Stimulated activated CD4-positive, alpha-beta T cell treated with anti-CD3 and anti-CD28 coated beads, Interleukin-2, amount 100 ng/mL, for 24 hours (primary cell): ENCODE measurements at places on chromosomes 12 and 14.

DNA sequence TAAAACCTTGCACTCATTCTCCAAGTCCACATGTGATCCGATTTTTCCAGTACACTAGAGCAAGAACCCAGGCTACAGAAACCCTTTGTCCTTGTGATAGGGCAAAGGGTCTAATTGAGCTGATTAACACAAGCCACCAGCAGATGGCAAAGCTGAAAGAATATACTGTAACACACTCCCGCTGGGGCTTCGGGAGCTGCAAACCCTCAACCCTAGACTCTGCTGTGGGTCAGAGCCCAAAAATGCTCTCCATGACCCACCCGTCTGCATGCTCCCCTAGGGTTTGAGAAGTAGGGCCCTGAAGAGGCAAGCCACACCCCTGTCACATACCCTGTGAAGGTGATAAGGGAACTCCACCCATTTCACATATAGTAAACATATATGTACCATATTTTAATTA lies 33.6 kb upstream of the PCNX1 start:
- no peak for DNase-seq

- DNase-seq: no peak
Measured at GRCh38 chr12:176321-177181, 37.4 kb downstream of the SLC6A12 start.

DNA sequence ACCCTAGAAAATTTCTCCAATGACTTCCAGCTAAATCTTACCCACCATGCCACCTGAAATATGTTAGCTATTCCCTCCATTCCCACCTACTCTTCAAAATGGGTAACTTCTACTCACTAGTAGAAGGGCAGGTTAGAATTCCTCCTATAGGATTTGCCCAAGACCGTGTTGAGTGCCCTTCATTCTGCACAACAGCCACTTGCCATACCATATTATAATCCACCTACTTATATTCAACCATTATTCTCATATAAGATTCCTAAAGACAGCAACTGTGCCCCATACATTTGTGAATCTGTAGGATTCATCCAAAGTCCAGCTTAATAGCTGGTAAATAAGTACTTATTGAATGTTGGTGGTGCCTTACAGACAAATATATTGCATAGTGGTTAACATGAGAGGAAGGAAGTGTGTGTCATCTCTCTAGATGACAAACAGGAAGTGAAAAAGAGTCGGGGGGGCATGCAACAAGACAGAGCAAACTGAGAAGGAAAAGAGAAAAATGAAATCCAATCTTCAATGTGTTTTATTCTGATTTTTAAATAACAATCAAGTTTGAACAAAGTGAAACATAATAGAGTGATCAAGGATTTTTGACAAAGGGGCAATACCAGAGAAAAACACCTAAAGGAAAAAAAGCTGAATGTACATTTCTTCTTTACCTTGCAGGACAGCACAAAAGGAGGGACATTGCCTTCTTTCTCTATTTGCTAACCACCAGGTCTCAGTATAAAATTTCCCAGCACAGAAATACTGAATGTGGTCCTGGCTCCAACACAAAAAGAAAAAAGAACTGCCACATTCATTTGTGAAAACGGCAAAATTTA lies 389.3 kb upstream of the USP15 start:
- no peak for DNase-seq

DNA sequence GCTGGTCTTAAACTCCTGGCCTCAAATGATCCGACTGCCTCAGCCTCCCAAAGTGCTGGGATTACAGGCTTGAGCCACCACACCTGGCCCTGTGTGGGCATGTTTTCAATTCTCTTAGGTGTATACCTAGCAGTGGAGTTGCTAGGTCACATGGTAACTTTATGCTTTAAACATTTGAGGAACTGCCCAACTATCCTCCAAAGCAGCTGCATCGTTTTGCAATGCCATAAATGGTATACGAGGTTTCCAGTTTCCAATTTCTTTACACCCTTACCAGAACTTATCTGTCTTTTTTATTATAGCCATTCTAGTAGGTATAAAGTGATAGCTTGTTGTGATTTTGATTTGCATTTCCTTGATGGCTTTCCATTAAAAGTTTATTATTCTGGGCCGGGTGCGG lies 25.1 kb downstream of the RBMS2 start:
- no peak for DNase-seq

DNA sequence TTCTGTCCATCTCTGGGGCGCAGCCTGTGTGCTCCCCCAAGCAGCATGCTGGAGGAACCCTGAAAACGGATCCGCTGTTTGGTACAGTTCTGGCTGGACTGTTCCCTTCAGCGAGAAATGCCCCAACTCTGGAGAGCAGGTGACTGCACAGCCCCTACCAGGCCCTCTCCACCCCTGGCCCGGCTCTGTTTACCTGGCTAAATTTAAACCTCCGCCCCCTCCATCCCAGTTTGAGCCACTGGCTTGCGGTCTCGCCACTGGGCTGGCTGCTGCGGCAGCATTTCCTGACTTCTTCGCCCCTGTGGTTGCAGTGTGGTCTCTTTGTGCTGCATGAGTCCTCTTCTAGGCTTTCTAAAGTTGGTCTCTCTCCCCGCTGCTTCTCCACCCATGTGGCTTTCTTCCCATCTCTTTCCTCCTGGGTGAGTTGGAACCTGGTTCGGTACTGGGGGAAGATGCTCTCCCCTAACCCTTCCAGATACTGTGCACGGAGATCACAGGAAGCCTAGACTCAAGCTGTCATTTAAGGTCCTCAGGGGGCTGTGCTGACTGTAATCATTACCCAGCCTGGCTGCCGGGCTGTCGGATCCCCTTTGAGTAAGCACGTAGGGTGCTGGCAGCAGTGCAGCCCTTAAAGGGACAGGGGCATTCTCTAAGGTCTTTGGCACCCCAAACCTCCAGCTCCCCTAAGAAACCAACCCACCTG lies 60.6 kb downstream of the FBXL14 start:
- peak; percentile 55 for DNase-seq

GRCh38 chr12:21526721-21527345 lies 737 bp downstream of the SPX start:
- DNase-seq: no peak

GRCh38 chr12:132488127-132489077 lies 1.5 kb upstream of the FBRSL1 start:
- no peak for DNase-seq

- no peak for DNase-seq
Measured at GRCh38 chr12:79685068-79685467, 5.7 kb downstream of the PAWR start.

- peak; percentile 36 for DNase-seq
Measured at GRCh38 chr14:90274808-90275457, 18.6 kb downstream of the PSMC1 start.

DNA sequence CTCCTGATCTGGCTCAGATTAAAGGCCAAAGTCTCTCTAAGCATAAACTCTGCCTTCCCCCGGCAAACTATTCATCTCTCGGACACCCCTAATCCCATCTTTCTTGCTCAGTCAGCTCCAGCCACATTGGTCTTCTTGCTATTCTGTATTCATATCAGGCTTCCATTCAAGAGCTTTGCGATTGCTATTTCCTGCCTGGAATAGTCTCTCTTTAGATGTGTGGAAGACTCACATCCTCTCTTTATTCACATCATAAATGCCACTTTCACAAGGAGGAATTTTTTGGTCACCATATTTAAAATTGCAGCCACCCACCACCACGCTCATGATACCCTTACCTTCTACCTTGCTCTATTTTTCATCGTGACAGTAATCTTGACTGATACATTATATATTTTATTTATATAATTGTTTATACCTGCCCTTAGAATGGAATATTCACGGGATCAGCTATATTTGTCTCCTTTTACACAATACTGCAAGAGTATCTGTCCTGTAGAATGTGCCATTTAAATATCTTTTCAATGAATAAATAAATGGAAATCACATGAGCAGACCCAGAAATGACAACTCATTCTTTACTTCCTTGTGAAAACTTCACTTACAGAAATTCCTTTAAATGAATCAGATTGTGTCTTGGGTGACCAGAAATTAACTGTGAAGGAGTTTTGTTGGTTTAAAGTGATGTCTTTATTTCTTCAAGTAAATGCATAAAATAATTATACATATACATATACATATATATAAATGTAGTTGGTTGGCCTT lies 780.6 kb upstream of the FLRT2 start:
- DNase-seq: no peak

GRCh38 chr14:61746881-61747280 lies 15.3 kb upstream of the SNAPC1 start:
- no peak for DNase-seq

- no peak for DNase-seq
Measured at GRCh38 chr12:52559979-52560378, 7.0 kb upstream of the KRT71 start.

DNA sequence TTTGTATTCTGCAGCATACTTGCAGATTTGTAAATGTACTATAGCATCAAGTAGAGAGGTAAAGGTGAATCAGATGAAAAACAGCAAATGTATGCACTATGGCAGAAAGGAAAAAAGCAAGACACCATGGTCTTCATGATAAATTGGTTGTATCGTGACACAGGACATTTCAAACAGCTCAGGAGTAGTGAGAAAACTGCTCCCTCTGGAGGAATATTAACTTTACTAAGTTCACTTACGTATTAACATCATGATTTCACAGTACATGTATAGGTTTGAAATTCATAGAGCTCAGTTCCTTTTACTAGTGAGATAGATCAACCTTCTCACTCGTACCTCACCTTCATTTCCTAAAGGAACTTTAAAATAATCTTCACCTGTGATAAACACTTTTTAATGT lies 6.5 kb downstream of the MBIP start:
- DNase-seq: no peak

DNA sequence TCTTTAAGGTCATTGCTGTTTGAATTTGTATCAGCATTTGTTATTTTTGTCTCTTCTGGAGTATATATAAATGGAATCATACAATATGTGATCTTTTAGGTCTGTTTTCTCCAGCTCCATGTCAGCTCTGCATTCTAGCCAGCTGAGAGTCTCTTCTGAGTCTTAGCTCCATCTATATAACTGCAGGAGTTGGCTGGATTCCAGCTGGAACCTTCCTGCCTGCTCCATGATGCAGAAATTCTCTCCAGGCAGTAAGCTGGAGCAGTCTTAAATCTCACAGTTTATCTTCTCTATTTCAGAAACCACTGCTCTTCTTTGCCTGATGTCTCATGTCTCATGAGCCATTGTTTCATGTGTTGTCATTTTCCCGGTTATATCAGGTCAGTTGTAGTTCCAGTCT lies 827.6 kb downstream of the NRXN3 start:
- no peak for DNase-seq

DNA sequence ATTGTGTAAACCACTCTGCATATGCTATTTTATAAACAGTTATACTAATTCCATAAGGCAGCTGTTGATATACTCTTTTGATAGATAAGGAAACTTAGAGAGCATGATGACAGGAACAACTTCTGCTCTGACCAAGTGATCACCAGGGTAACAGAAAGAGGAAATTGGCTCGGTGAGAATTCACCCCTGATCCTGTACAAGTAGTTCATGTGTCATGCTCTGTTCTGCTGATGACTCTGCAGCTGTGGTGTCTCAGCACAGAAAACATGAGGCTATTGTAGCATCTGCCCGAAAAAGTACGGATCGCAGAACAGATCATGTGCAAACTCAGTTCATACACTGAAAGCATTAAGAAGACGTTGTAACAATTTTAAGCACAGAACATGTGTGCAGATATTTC lies 345.0 kb downstream of the LRIG3 start:
- no peak for DNase-seq

DNA sequence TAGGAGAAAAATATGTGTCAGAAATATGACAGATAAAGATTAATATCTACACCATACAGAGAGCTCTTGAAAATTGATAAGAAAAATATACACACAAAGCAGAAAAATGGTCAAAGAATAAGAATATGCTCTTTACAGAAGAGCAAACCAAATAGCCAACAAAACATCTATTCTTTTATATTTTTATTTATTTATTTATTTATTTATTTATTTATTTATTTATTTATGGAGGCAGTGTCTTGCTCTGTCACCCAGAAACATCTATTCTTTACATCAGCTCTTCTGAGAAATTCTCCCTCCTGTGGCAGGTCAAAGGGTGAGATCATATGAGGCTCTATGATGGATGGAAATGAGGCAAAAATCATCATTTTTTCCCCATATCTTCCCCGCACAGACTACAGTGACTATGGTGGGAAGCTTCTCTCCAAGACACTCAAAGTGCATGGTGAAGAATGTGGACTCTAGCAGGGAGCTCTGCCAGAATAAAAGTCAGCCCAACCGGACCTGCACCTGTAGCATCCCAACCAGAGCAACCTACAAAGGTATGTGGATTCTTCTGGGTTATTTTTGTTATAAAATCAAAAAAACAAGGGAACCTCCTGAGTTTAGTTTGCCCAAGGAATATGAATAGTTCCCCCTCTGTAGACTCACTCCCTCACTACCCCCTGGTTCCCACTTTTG lies 71.4 kb downstream of the PLXNC1 start:
- no peak for DNase-seq

GRCh38 chr14:68084256-68084655 lies 264.7 kb downstream of the RAD51B start:
- DNase-seq: no peak

DNA sequence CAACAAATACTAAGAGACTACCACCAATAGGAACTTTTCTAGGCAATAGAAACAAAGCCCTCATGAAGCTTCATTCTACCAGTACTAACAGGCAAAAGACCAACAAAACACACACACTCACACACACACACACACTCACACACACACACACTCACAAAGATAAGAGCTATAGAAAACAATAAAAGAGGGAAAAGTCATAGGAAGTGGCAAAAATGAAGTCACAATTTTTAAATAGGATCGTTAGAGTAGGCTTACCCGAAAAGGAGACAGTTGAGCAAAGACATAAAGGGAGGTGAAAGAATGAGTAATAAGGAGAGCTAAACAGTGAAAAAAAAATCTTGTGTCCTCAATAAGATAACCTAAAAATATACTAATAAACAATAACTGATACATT lies 66.5 kb downstream of the C2CD5 start:
- DNase-seq: no peak

DNA sequence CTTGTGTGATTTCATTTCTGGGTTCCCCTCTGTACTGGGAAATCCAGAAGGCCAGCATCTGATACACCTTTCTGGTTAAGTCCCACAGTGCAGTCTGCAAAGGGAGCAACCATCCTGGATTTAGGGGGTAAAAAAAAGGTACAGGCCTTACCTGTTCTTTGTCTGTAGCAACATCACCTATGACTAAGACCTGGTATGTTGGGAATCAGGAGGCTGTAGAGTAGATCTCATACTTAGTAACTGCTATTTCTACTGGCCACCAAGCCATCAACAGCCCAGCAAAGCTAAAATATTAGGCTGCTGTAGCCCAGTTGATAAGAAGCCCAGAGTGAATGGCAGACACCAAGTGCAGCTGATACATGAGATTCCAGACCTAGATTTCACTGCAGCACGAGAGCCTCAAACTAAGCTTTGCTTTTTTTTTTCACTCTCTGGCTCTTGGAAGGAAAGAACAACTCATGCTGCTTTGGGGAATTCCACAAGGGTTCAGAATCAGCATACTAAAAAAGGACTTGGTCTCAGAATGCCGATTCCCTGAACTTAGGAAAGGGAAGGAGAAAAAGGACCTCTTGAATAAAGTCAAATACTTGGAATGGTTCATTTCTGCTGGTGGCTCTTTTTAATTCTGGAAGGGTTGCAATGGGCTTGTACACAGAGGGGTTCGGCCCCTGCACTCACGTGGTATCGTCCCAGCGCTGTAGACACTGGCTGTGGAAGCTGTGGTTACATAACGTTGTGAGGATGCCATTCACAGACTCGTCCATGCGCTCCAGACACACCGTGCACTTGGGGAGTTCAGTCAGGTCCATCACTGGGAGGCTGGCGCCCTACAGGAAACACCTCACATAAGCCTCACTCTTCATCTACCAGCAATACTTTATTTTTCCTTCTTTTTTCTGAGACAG lies 20.5 kb downstream of the BRAP start:
- DNase-seq: no peak
